ENCODE measurements at places on chromosomes 3 and 15.

DNA sequence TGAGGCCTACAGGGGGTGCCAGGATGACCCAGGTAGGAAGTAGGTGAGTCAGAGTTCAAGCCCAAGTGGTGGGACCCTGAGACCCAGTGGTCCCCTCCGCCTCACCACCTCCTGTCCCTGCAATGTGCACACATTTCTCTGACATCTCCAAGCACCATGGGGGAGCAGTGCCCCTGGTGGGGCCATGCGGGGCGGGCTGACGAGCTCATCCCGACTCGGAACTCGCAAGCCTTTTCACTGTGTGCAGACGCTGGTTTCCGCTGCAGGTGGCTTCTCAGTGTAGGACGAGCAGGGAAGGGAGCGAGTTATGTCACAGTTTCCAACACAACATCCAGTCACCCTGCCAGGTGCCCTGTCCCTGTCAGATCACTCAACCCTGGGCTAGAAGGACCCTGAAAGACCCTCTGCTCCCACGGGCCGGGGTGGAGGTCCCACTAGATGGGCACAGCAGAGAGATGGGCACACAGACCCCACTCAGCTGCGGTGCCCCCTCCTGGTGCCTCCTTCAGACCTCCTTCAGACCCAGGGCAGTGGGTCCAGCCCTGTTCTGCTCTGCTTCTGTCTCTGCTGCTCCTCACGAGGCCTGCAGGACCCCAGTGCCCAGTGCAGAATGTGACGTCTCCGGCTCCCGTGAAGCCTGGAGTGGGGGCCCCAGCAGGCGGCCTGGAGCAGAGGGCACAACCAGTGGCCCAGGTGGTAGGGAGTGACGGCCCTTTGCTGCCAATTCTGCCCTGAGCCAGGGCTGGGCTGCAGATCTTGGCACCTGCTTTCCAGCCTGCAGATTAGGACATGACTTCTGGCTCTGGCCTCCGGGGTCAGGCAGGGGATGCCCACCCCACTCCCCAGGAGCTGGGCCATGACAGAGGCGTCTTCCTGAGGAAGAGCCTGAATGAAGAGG lies 102.0 kb upstream of the RPL32 start:
- DNase-seq: no peak

GRCh38 chr3:128149650-128150049 lies 3.6 kb upstream of the EEFSEC start:
- no peak for DNase-seq

GRCh38 chr3:66489581-66489980 lies 11.2 kb downstream of the LRIG1 start:
- no peak for DNase-seq

DNA sequence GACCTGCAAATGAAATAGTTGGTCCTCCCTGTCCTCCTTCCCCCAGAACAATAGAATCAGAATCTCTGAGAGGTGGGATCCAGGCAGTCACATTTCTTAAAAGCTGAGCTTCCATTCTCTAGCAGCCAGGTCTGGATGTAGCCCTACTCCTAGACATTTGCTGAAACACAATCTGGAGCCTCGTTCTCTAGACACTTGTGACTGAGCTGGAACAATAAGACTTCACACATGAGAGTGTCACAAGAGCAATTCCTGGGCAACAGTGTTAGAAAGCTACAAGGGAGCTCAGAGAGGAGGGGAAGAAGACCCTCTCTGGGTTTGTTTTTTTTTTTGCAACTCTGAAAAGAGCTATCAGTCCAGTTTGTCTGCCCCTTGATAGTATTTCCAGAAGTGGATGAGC lies 14.5 kb downstream of the CORO2B start:
- no peak for DNase-seq

- DNase-seq: no peak
These were observed 630.9 kb upstream of the TBL1XR1 start for GRCh38 chr3:177828208-177828565.

DNA sequence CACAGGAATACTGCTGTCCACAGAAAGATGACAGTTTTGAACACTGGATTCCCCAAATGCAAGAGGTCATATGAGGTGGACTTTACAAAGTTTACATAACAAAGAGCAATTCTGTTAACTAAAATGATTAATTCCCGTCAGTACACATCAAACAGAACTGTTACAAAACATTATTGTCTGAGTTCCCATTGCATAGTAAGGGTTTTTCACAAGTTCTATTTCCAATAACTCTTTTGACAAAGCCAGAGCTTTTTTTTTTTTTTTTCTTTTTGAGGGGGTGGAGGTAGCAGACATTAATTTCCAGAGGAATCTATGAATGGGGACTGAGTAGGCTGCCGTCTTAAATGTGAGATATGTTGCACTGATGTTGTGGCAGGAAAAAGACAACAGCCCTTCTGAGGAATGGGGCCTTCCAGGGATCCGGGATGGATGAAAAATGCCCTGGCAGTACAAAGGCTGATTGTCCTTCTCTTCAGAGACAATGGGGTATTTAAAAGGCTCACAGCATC lies 178.1 kb upstream of the KBTBD8 start:
- DNase-seq: no peak

DNA sequence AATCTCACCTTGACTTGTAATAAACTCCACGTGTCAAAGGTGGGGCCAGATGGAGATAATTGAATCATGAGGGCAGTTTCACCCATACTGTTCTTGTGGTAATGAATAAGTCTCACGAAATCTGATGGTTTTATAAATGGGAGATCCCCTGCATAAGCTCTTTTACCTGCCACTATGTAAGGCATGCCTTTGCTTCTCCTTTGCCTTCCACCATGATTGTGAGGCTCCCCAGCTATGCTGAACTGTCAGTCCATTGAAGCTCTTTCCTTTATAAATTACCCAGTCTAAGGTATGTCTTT lies 45.5 kb downstream of the SUCNR1 start:
- DNase-seq: no peak

Data from activated CD4-positive, CD25-positive, alpha-beta regulatory T cell treated with anti-CD3 and anti-CD28 coated beads, Interleukin-2, amount 50 U/mL, for 72 hours (primary cell).